Amniotic epithelial cell (primary cell): ENCODE measurements at places on chromosomes 3 and 15.

DNA sequence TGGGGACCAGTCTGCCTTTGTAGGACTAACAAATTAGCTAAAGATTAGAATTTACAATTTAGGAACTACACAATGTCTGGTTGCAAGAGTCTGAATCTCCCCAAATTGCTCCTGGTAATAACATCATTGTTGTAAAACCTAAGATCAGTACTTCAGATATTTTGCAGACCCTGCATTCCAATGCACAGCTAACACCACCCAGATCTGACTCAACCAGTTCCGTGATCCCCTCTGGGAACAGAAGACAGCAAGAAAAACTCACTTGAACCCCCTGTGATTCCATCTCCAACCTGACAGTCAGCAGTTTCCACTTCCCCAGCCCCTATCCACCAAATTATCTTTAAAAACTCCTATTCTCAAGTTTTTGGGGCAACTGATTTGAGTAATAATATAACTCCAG lies 201.9 kb upstream of the ARPP21 start:
- DNase-seq: no peak

GRCh38 chr3:101962055-101962454 lies 112.7 kb downstream of the NFKBIZ start:
- DNase-seq: peak; percentile 71

- DNase-seq: peak; percentile 91
These were observed 379.7 kb upstream of the EPHA6 start for GRCh38 chr3:96434651-96435050.

GRCh38 chr3:10173926-10174435 lies 9.3 kb downstream of the IRAK2 start:
- DNase-seq: peak; percentile 96

DNA sequence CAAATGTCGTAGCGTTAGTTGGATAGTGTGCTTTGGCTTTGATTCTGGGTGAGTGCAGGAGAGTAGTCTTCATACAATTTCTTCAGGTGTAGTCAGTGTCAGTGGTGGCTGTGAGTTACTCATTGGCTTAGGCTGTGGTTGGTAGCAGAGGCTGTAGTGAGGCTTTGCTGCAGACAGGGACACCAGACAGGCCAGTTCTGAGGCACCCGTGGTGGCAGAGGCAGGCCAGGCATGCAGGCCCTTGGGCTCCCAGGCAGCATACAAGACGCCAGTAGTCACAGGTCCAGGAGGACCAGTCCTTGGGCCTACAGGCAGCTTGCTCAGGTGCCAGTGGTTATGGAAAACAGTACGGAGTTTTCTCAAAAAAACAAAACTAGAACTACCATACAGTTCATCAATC lies 61.3 kb downstream of the DMXL2 start:
- no peak for DNase-seq

- no peak for DNase-seq
These were observed 1.6 kb downstream of the PTX3 start for GRCh38 chr3:157438194-157438730.

DNA sequence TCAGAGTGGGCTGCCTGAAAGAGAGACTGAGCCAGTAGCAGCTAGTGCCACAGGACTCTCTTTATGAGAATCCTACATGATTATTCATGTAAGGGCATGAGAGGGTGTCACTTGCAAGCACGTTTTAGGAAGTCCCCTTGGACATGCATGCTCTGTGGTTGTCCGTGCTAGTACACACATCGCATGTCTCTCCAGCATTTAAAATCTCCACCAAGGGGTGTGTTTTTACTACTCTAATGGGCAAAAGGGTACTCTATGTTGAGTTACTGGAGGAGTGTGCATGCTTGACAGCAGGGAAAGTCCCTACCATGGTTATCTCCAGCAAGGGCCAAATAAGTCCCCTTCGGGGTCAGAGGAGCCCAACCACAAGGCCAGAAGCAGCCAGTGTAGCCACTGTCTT lies 70.7 kb downstream of the DCLK3 start:
- DNase-seq: no peak

DNA sequence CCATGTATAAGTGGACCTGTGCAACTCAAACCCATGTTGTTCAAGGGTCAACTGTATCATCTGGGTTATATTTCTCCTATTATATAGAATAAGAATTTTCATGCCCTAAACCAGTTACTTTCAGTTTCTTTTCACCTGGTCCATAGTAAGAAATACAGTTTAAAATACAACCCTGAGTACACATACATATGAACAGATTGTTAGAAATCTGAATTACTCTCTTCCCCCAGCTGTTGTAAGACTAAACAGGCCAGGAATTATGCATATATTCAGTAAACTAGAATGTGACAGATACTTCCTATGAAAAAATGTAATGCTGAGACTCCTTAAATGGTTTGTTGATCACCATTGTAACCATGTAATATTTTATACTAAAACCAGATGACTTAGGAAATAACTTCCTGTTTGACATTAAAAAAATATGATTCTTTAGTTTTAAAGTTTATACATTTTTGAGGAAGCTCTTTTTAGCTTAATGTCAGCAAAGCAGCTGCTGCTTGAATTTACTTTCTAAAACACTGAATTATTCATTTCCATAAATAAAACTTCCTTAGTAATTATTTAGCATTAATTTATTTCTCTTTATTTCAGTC lies 52.5 kb upstream of the ZCWPW2 start:
- DNase-seq: peak; percentile 7
